Effector CD8-positive, alpha-beta T cell (primary cell): ENCODE measurements at places on chromosomes 6 and 20.

DNA sequence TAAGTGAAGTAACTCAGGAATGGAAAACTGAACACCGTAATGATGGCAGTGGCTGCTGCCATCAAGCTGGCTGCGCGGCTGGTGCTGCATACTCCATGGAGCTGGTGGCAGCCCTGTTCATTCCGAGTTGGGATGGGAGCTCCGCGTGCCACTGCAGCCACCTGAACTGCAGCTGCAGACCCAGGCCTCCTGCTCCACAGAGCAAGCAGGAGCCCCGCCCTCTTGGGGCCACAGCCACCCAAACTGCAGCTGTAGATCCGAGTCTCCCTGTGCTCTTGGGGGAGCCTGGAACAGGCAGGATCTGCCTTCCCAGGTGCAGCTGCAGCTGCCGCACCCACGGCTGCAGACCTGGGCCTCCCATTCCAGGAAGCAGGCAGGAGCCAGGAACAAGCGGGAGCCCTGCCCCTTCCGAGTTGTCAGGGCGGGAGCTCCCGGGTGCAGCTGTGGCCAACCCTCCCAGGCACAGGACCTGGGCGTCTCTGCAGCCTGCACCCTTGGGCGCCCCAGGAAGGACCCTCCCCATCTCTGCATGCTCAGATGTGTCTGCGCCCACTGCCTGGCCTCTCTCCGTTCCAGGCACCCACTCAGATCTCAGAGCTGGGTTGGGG, 120.2 kb downstream of the GMPR start:
- DNase-seq, result no peak

DNA sequence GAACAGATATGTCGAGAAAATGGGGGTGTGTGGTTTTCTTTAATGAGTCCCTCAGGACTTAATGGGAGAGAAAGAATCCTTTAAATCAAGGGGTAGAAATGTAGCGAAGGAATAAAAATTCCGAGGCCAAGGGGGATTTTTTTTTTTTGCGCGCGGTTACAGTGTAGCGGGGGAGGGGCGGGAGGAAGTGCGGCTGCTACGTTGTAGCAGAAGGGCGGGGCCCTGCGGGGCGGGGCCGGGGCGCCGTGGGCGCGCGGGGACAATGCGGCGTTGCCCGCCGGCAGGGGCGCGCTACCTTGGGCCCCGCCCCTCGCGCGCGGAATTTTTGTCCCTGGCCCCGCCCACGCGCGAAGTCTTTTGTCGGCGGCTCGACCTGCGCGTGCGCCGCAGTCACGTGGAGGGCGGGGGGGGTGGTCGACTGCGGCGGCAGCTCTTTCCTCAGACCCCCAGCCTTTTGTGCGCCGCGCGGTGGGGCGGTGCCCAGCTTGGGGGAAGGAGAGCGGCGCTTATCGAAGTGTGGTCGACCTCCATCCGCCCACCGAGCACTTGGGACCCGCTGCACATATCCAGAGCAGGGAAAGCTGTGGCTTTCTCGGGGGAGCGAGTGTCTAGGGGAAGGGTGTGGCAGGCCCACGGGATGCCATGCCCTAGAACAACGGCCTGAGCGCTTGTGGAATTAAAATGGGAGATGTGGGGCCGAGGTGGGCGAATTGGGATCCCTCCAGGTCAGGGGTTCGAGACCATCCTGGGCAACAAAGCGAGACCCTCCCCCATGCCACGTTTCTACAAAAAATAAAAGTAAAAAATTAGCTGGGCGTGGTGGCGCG, 1.3 kb downstream of the TUBB start:
- DNase-seq, result peak; percentile 94

- no peak for DNase-seq
Measured at GRCh38 chr6:30801950-30802349, 57.6 kb upstream of the IER3 start.

DNA sequence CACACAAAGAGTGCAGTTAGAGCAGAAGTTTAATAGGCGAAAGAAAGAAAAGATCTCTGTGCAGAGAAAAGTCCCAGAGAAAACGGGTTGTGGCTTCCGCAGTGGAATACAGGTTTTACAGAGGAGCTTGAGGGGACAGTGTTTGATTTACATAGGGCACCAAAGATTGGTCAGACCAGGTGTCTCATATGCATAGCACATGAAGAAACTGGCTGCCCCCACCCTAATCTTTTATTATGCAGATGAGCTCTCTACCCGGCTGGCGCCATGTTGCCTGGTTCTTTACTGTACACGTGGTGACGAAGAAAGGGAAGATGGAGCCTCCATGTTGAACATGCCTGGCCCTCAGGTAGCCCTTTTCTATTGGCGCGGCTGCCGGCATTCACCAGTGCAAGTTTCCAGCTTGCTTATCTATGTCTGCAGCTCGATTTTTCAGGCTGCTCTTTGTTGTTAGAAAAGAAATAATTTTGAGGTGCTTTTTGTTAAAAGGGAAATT, 47.4 kb downstream of the SLC35B3 start:
- DNase-seq, result no peak

DNA sequence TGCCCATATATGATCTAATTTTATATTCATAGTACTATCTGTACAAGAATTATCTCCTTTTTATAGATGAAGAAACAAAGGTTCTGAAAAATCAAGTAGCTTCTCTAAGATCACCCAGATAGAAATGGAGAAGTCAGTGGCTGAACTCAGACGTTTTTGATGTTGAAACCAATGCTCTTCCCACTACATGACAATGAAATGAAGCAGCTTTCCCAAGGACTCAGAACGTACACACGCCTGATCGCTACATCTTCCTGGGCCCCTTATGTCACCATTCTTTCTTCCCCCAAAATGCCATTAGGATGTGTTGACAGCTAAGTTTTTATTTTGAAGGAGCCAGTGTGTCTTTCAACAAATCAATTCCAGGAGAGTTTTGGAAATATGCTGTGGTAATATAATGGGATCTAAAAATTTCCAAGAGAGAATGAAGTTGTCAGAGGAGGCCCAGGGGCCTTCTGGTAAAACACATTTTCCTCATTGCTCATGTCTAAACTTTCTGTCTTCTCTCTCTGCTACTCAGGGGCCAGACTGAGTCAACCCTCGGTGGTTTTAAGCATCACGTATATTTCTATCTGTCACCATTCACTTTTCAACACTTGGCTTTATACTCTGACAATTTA, 98.1 kb upstream of the COL21A1 start:
- no peak for DNase-seq

- DNase-seq, result no peak
Measured at GRCh38 chr20:24672886-24673677, 203.7 kb downstream of the SYNDIG1 start.
